ENCODE measurements at places on chromosomes 4 and X. TPM values are rescaled to one million over a fixed set of nuclear protein-coding genes. Genes with fewer than 3 reads are reported as not detected.

The MAGEB6B gene
- polyA plus RNA-seq = not detected

The DCLK2 gene
- polyA plus RNA-seq = 8.5 TPM

The HTRA3 gene
- not detected for polyA plus RNA-seq

The HEPH gene
- polyA plus RNA-seq = 18.2 TPM
